Progenitor cell of endocrine pancreas (in vitro differentiated cells): ENCODE measurements at places on chromosomes 11 and 22.

DNA sequence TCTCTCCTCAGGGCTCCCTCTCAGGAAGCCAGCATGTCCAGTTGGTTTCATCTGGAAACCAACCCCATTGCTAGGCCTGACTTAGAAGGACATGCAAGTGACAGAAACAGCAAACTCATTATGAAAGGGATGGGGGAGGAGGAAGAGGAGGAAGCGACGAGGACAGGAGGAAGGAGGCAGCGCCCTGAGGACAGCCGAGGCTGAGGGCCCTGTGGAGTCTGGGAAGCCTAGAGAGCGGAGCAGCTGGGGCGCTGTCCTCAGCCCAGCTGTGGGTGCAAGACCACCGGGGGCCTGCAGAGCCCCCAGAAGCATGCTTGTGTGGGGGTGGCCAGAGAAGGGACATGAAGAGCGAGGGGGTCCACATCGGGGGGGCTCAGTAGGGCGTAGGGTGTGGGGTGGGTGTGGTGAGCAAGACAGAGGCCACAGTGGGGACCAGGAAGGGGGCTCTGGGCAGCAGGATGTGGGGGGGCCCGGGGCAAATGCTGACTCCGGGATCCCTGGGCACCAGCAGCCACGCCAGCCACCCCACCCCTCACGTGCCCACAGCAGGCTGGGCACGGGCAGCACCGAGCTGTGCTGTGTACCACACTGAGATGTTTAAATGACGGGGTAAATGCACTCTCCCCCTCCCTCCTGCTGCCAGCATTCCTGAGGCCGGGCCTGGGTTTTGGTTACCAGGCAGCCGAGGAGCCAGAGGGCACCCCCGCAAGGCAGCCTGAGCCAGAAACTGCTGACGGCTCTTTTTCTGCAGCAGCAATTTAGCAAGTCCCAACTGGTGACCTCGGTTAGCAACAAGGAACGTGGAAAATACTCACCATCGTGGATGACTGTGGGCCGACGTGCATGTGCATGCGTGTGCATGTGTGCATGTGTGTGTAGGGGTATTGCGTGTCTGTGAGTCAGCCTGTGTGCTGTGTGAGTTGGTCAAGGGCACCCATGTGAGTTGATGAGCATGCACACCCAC, 82.7 kb upstream of the LINC01488 start:
- DNase-seq: no peak

DNA sequence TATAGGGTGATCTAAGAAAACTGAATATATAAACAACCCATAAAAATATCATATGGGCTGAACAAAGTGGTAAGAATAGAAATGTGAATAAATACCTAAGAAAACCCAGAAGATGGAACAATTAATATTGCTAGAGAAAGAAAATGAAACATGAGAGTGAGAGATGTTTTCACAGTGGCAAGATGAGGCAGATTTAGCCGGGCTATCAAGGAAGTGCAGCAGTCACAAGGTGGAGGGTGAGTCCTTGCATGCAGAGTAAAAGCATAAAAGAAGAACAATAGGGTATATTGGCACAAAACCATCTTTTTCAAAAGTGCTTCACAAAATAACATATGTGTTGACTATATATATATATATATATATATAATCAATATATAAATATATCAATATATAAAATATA, 49.6 kb downstream of the NOX4 start:
- DNase-seq: no peak

DNA sequence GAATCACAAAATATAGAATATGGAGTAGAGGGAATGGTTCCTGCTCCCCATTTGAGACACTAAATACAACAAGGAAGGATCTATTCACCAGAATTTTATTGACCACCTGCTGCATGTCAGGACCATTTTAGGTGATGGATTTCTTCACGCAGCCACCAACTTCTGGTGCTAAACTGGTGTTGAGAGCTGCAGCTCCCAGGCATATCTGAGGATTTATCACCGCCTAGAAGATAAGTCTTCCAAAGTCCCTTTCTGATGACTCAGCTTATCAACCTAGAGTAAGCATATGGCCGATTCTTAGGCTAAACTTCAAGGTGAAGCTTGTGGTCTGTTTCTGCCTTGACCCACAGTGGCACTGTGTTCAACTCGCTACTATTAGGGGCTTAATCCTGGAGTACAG, 6.7 kb downstream of the DDI1 start:
- DNase-seq: no peak

DNA sequence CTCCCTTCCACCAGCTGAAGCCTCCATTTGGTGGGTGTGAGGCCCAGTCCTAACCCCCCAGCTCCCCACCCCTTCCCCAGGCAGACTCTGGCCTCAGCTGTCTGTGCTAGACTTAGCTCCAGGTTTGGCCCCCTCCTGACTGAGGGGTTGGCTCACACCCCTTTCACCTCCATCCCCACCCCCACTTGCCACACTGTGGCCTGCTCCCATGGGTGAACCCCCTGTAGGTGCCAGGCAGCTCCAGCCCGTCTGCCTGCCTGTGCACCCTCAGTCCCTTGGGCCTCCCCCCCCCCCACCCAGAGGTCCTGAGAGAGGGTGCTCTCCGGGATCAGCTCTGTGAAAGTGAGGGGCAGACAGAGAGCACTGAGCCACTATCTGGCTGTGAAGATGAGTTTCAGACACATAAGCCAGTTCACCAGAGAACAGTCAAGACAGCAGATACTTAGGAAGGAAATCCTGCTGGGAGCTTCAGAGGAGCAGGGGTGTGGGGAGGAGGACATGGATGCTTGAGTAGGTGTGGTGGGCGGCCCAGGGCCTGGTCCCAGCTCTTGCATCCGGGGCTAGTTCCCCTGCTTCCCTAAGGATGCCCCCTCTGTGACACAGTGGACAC, 36.2 kb downstream of the PPM1F start:
- no peak for DNase-seq

DNA sequence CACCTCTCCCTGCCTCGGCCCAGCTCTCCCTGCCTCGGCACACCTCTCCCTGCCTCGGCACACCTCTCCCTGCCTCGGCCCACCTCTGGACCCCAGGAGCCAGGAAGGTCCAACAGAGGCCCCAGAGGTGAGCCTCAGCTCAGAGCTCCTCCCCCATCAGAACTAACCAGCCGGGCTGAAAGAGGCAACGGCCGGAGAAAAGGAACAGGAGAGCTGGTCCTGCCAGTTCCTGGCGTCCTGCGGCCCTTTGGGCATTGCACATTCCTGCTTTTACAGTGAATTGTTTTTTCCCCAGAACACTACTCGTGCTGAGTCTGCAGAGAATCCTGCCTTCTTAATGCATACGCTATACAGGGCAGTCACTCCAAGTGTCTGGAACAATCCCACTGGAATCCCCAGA, 45.8 kb downstream of the LMO1 start:
- DNase-seq: no peak

DNA sequence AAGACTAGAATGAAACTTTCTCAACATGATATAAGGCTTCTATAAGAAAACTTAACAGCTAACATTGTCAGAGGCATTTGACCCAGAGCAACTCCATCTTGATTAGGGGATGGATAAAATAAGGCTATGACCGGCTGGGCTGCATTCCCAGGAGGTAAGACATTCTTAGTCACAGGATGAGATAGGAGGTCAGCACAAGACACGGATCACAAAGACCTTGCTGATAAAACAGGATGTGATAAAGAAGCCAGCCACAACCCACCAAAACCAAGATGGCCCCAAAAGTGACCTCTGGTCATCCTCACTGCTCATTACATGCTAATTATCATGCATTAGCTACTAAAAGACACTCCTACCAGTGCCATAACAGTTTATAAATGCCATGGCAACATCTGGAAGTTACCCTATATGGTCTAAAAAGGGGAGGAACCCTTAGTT, 135.2 kb downstream of the TTC28 start:
- DNase-seq: no peak

GRCh38 chr11:2250041-2250440, 20.3 kb downstream of the ASCL2 start:
- DNase-seq: no peak

- DNase-seq: no peak
Observed at GRCh38 chr11:10984250-10984649, 126.4 kb upstream of the ZBED5 start.

DNA sequence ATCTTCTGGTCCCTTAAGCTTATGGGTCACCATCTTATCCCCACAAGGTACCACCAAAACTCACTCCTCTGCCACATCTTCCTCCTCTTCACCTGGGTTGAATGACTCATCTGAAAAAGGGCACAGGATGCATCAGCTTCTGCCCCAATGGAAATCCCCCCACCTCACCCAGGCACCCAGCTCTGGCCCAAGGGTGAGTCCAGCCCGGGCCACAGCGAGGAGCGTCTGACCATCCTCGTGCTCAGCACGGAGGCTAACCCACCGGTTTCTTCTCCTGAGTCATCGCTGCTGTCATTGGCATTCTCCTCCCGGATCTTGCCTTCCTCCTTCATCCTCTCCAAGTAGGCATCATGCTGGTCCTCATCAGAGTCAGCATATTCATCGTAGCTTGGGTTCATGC, 5.3 kb upstream of the TNKS1BP1 start:
- no peak for DNase-seq

- DNase-seq: no peak
Observed at GRCh38 chr11:115257678-115258077, 246.5 kb downstream of the CADM1 start.

DNA sequence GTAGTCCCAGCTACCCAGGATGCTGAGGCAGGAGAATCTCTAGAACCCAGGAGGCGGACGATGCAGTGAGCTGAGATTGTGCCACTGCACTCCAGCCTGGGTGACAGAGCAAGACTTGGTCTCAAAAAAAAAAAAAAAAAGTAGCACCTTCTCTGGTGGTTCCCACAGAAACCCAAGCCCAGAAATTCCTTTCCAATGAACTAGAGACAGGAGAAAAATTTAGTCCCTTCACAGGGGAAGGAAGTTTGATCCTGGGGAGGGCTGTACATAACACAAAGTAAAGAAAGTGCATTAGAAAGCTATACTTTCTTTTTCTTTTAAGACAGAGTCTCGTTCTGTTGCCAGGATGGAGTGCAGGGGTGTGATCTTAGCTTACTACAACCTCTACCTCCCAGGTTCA, 25.5 kb upstream of the APOA1 start:
- DNase-seq: no peak

DNA sequence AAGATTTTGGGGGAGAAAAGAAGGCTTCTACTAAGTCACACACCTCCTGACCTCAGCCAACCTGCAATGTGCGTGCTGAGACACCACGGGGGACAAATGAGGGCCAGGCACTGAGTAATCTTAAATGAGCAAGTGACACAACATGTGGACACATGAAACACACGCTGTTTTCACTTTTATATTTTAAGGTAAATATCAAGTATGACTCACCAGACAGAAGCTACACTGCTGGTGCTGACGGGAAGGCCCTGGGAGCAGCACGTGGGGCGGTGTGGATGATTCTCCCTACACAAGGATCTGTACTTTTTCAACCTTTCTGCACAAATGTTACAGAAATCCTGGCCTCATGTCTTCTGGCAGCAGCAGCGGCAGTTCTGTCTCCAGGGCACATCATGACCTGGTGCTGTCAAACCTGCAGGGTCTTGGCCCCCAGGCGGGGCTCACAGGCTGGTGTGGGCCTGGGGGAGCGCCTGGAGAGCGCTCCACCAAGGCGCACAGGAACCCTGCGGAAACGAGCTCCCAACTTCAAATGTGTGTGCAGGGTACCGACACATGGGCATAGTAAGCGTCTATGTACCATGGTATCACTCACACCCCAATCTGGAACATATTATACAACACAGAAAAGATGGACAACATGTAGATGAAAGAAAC, 61.7 kb downstream of the DGCR2 start:
- no peak for DNase-seq

GRCh38 chr11:38835966-38836365, 2237.9 kb upstream of the RAG2 start:
- DNase-seq: no peak

- DNase-seq: no peak
Observed at GRCh38 chr11:102201776-102202175, 91.5 kb downstream of the YAP1 start.

- no peak for DNase-seq
Observed at GRCh38 chr11:113701491-113701890, 4.6 kb downstream of the TMPRSS5 start.

- DNase-seq: no peak
Observed at GRCh38 chr22:35630387-35630793, 13.3 kb upstream of the MB start.

DNA sequence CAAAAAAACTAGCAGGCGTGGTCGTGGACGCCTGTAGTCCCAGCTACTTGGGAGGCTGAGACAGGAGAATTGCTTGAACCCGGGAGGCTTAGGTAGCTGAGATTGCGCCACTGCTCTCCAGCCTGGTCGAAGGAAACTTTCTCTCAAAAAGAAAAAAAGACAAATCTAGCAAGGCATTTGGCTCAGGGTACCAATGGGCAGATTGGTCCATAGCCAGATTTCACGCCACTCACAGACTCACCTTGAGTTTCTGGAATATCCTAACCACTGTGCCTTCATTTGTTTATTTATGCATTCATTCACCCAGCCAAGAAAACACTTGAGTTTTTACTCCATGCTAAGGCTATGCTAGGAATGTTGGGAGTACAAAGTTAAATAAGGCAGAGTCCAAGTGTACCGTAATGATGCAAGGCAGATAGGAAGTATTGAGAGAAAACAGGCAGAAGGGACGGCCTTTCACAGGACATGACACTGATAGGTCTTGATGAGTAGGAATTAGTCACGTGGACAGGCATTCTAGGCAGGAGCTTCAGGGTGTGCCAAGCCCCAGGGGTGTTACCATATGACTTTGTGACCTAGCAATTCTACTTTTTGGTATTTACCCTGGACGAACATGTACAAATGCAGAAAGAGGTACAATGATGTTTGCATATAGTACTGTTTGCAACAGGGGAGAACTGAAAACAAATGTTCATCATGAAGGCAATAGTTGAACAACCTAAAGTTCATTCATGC, 3.0 kb upstream of the PACSIN3 start:
- DNase-seq: no peak

DNA sequence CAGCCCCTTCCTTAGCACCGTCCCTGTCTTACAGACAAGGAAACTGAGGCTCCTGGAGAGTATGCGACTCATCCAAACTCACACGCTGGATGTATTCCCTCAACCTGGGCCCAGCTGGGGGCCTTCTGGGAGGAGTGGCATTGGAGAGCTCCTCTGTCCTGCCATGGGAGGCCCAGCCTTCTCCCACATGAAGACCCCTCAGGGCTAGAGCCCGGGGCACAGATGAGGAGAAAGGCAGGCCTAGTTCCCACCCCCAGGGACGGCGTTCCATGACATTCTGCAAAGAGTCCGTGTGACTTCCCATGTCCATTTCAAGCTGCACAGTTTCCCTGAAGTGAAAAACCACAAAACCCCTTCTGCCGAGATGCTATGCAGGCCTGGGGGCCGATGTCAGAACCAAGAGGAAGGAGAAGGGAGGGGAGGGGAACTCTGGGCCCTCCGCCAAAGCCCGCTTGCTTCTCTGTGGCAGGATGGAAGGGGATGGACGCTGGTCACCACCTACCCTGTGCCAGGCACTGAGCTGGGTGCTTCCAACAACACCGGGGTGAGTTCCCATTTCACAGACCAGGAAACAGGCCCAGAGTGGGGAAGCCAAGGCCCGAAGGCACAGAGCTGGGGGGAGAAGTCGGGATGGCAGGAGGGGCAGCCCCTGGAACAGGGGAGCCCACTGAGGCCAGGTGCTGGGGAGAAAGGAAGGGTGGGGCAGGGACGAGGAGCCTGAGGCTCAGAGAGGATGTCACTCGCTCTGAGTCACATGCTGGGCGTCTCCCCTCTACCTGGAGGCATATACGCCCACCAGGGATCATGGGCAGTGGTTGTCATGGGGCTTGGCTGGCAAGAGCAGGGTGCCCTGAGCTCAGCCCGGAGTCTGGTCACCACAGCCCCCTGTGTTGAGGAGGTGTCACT, 15.7 kb downstream of the RAC2 start:
- no peak for DNase-seq

GRCh38 chr11:85844439-85845123, 10.6 kb upstream of the CCDC83 start:
- DNase-seq: no peak

GRCh38 chr22:22934543-22935055, 47.0 kb downstream of the IGLL5 start:
- DNase-seq: no peak
